ENCODE measurements at places on chromosomes 5 and 9.
A peak's percentile ranks its signal among the peaks of the same experiment; 100 is the strongest.

DNA sequence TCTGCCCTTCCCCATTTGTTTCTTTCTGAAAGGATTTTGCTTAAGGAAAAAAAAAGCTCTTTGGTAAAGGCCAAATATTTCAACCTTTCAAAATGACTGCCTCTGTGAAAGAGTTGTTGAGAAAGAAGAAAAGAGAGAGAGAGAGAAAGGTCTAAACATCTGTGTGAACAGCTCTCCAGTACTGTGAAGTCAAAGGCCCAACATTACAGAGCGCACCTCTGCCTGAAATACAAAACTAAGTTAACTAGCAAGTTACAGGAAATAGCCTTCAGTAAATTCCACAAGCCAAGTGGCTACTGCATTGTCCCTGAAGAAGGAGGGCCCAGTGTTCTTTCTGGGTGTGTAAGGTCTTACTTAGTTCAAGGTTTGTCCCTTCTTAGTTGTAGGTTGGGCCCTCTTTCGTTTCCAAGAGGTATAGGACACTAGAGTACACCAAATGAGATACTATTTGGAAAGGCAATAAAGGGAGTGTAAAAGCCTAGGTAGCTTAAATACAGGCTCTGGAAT is 104.4 kb downstream of the THBS4 start:
- no peak for DNase-seq

DNA sequence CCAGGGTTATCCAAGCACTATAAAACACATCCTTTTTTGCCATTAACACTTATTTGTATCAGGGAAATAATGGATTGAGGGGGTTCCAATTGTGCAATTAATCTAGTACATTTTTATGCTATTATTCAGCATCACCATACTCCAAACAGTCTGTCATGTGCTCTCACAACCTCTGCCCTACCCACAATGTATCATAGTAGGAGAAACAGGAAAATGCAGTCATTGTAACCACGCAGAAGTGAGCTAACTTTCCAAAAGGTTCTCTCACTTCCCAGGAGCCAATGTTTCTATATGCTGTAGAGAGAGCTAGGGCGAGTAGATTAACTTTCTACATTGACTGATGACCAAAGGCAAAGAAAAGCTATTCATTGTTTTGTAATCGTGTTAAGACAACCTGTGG is 29.8 kb downstream of the DAB2 start:
- DNase-seq: no peak

DNA sequence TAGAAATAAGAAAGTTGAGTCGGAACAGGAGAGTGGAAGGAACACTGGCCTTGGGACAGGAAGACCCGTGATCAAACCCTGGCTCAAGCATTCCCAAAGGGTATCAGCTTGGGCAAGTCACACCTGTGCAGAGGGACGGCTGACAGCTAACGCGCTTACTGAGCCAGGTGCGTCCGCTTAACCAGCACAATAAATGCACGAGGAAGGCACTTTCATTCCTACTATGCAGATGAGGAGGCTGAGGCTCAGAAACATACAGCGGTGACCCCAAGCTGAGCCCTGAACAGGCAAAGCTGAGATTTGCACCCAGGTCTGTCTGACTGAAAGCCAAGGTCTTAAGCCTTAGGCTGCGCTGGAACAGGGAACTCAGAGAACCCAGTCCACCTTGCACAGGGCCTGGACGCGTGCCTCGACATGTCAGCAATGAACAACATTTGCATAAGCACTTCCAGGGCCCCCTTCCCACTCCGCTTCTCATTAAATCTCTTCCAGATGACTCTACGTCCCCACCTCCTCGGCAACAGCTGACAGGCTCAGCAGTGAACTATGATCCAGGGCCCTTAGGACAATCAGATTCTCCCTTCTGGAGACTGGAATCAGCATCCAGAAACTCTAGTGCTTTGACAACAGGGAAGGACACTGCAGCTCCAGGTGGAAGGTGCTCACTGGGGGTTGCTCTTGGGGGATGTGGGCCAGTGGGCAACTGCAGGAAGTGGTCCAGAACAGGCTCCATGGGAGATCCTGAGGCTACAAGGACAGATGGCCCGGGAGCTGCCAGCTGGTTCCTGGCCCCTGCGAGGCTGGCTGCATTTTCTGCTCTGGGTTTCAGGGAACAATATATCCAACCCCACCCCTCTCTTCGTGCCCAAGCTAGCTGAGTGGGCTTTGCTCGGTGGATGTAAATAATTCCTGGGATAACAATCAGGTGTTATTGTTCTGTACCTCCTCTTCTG is 35.2 kb downstream of the SH3PXD2B start:
- no peak for DNase-seq

DNA sequence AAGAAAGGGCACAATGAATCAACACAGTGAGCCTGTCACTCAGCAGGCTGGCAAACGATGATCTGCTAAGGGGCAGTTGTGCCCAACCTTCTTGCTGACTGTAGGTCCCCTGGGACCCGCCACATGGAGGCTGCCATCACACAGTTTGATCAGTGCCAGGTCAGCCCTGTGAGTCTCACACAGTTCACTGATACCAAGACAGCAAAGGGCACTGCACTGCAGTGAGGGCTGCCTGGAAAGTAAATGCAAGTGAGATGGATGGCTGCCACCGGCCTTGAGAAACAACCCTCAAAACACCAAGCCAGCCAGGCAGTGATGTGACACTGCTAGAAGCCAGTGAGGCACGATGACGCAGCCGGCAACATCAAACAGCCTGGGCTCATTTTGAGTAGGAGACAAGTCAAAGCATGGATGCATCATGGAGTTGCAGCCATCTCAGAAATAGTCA is 30.3 kb downstream of the FOXD1 start:
- DNase-seq: peak; percentile 10

- DNase-seq: no peak
These were observed 623.3 kb downstream of the RAB3C start for GRCh38 chr5:59206132-59206581.

DNA sequence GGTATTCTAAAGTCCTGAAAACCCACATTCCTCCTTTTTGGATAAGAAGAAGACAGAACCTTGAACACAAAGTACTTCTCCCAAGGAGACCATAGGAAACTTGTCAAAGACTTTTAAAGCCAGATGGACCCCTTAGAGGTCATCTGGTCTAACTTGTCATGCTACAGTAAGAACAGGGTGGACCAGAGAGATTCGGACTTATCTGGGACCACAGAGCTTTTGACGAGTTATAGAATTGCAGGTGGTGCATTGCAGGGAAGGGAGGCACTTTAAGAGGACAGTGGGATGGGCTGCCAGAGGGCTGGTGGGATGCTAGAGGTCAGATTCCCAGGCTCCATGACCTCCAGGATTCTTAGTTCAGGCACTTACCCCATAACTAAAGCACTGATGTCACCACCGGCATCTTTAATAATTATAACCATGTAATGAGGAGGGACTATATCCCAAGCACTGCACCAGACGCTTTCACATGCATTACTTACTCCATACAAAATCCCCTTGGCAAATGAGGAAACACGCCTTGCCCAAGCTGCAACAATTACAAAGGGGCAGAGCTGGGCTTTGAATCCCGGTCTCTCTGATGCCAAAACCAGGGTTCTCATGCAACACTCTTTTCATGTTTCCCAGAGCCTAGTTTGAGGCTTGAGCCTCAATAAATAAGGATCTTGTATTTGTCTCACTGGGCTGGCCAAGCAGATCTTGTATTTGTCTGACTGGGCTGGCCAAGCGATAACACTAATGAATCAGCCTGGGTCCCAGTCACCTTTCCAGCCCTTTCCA is 12.8 kb upstream of the GPX3 start:
- no peak for DNase-seq

DNA sequence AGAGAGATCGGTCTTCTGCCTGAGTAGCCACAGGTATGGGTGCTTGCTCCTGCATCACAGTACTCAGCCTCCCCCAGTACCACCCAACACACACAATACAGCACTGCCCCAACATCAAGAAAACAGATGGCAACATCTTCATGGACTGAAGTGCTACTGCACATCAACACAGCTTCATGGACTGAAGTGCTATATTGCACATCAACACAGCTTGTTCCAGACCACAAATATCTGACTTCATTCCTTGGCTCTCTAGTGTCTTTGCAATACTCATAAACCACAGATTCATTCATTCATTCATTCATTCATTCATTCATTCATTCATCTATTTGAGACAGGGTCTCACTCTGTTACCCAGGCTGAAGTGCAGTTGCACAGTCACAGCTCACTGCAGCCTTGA is 31.1 kb upstream of the PCA3 start:
- DNase-seq: no peak

Data from activated naive CD4-positive, alpha-beta T cell treated with anti-CD3 and anti-CD28 coated beads, Interleukin-2, amount 50 U/mL, for 72 hours (primary cell).